DMS79 (cell line): ENCODE measurements at places on chromosomes 6 and 20.

GRCh38 chr6:22468256-22468965, 101.0 kb upstream of the HDGFL1 start:
- no peak for DNase-seq

- no peak for DNase-seq
Measured at GRCh38 chr6:26377719-26378118, 5.2 kb upstream of the BTN2A2 start.

- DNase-seq = no peak
Measured at GRCh38 chr20:36394340-36394965, 88.3 kb downstream of the DLGAP4 start.

GRCh38 chr6:148711833-148712654, 34.8 kb upstream of the UST start:
- no peak for DNase-seq

- no peak for DNase-seq
Measured at GRCh38 chr6:63560801-63561287, 11.4 kb upstream of the LOC128125822 start.

GRCh38 chr6:113122060-113122459, 735.1 kb upstream of the MARCKS start:
- DNase-seq = no peak

DNA sequence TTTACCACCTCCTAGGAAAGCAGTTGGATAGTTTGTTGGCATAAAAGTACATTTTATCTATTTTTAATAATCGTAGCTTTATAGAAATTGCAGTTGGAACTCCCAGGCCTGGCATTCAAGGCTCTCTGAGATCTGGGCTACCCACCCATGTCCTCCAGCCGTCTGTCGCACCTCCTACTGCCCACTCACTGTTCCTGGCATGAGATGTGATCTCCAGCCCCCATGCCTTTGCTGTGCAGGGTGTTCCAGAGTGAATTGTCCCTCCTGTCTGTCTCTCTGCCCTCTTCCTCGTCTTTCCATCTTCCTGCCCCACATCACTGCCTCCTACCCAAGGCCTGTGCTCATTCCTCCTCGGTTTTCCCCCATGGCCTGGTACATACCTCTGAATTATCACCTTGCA, 50.7 kb downstream of the PTPN1 start:
- no peak for DNase-seq

DNA sequence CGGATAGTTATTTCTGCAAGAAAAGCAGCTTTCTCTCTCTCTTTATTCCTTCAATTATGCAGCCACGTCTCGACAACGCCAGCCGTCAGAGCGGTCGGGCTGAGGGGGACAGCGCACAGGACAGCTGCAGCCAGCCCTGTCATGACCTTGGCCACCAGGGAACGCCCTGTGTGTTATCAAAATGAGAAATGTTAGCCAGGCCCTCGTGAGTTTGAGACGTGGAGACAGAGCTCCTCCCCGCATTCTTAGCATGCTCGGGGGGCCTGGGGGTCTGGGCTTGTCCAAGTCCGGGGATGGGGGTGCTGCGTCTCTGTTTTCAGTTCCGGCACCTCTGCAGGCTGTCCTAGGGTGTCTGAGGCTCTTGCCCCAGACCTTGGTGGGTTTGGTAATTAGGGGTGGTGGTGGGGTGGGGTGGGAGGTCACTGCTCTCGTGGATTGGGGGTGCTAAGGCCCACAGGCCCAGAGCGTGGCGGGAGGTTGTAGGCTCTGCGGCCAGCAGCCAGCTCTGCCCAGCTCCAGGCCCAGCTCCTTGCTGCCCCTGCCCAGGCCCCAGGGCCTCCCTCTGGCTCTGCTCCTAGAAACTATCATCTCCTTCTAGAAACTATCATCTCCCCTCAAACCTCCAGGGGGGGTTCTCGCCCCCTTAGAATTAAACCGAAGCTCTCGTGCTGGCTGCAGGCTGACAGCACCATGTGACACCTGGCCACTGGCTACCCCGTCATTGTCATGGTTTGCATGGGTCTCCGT, 54.3 kb upstream of the GATA5 start:
- DNase-seq = no peak

- DNase-seq = no peak
Measured at GRCh38 chr20:38225240-38225899, 35.2 kb downstream of the KIAA1755 start.

DNA sequence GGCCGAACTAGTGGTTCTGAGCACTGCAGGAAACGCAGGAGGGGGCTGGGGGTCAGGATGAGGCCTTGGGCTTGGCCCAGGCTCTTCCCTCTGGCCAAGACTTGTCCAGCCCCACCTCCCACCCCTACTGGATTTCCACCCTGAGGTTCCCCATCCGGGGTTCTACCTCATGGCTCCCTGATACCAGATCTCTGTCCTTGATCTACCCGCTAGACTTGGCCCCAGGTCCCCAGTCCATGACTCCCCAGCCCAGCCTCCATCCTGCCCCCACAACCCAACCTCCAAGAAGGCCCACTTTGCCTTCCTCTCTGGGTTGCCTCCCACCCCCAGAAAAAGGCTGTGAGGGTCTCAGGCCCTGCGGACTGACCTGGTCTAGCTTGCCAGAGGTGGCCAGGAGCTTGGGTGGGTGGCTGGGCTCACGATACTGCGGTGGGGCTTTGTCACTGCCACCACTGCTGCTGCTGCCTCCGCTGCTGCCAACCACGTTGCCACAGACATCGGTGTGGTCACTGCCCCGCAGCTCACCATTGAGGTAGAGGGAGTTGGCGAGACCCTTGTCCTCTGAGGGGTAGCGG, 6.8 kb upstream of the FASTKD5 start:
- no peak for DNase-seq

- DNase-seq = no peak
Measured at GRCh38 chr6:88004707-88005106, 42.9 kb upstream of the SPACA1 start.

DNA sequence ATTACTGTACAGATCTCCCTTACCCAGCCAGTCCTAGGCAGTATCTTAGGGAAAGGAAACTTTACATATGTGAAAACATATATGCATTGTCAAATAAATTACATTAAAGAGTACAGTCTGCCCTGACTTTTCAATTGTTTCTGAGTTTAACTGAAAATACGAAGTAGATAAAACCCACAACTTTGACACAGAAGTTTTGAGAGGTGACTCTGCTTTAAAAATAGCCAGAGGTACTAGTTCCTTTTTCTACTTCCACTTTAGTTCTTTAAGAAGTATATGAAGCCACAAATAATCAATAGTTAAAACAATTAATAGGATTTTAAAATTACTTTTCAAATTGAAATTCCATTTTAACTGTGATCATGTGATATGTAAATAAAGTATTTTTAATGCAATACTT, 62.9 kb downstream of the BMP5 start:
- DNase-seq = no peak

DNA sequence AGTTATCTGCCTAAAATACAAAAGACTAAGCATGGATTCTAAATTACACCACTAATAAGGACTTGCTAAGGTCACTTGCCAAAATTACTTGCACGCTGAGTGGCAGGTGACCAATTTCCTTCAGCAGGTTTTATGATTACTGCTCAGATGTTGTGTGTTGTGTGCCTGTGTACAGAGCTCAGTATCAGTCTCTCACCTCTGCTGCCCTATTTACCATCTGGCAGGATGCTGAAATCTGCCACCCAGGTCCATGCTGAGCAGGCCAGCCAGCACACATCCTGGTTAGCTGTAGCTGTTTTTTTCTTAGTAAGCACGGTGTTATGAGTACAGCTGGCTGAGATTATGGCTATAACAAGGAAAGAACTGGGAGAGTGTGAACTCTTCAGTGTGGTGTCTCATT, 34.0 kb downstream of the ELOVL4 start:
- DNase-seq = no peak

GRCh38 chr6:116111552-116112528, 11.2 kb downstream of the NT5DC1 start:
- no peak for DNase-seq

- DNase-seq = no peak
Measured at GRCh38 chr20:45450097-45450818, 19.3 kb upstream of the WFDC2 start.

DNA sequence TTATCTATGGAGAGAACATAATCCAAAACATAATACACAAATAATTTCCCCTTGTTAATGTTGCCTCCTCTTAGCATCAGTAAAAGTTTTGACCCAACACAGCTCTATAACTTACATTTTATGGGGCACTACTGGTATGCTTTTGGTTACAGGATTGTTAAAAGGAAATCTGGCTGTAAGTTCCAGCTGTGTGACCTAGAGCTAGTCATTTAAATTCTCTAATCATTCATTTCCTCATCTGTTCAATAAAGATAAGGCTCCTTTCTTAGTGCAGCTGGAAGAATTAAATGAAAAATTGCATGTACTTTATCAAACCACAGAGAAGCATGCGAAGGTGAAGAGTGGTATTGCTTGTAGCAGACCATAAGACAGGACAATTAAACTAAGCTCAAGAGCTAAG, 4.6 kb downstream of the SLC17A2 start:
- DNase-seq = no peak

DNA sequence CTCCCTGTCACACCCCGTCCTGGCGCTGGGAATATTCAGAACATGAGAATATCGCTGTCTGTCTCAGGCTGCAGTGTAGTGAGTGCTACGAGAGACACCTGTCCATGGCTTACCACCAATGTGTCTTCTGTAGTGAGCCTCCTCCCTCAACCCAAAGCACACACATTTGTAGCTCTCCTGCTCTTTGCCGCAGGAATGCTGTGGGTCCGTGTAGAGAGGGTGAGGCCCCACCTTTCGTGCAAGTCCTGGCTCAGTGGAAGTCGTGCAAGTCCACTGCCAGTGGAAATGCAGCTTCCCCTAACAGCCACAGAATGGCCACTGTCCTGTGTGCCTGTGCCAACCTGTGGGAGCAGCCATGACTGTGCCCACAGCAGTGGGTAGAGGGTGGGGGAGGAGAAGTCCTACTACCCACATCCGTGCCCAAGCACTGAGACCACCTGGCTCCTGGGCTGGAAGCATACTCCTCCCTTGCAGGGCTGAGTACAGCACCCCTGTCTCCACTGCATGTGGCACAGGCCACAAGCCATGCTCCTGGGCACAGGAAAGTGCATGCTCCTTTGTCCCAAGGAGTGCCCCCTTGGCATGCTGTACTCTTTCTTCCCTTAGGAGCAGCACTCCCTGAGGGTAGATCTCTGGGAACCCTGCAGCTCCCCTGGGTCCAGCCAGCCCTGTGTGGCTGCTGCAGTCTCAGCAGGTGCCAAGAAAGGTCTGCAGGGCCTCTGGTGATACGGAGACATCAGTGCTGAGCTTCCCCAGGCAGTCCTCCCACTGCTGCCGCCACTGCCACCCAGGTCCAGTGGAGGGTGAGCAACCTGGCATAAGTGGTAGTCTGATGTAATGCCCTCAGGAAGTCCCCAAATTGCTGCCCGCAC, 28.0 kb downstream of the IGF2R start:
- DNase-seq = no peak

DNA sequence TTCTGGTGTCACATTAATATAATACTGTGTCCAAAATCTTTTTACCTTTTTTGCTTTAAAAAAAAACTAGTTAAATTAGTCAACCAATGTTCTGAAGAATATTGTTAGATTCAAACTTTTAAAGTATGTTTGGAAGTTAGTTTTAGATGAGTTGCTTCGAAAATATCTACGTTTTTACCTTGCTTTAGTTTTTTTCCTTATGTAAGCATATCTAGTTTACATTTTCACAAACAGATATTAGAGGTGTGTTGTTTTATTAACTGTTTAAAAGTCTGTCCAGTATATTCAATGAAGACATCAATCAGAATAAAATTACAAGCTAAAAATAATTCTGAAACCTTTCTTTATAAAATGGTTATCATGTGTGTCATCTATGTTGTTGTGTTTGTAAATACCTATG, 375.0 kb upstream of the BTBD3 start:
- DNase-seq = no peak

- no peak for DNase-seq
Measured at GRCh38 chr6:17220040-17220910, 60.9 kb upstream of the RBM24 start.

GRCh38 chr6:34697904-34698559, 1.5 kb upstream of the ILRUN start:
- no peak for DNase-seq

GRCh38 chr6:117227245-117227962, 38.0 kb upstream of the VGLL2 start:
- no peak for DNase-seq

GRCh38 chr6:144477396-144477795, 192.3 kb downstream of the UTRN start:
- DNase-seq = no peak
